ENCODE measurements at places on chromosomes 11 and 22.

DNA sequence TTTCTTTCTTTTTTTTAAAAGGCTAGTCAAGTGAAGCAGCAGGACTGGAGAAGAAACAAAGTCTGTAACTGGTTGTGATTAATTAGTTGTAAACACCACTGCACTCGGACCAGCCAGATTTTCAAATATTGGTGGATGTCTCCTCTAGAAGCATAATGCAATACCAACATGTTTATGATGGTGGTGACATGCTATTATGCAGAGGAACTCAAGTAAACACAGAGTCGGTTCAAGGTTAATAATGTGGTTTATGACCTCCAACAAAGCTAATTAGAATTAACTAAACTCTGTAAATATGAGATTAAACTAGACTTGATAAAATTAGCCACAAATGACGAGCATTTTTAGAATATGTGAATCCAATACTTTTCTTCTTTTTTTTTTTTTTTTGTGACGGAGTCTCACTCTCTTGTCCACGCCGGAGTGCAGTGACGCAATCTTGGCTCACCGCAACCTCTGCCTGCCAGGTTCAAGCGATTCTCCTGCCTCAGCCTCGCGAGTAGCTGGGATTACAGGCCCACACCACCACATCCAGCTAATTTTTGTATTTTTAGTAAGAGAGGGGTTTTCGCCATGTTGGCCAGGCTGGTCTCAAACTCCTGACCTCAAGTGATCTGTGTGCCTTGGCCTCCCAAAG, 11.8 kb upstream of the AGBL2 start:
- DNase-seq, result no peak

- DNase-seq, result no peak
Measured at GRCh38 chr22:50236731-50237409, 8.0 kb downstream of the TUBGCP6 start.

DNA sequence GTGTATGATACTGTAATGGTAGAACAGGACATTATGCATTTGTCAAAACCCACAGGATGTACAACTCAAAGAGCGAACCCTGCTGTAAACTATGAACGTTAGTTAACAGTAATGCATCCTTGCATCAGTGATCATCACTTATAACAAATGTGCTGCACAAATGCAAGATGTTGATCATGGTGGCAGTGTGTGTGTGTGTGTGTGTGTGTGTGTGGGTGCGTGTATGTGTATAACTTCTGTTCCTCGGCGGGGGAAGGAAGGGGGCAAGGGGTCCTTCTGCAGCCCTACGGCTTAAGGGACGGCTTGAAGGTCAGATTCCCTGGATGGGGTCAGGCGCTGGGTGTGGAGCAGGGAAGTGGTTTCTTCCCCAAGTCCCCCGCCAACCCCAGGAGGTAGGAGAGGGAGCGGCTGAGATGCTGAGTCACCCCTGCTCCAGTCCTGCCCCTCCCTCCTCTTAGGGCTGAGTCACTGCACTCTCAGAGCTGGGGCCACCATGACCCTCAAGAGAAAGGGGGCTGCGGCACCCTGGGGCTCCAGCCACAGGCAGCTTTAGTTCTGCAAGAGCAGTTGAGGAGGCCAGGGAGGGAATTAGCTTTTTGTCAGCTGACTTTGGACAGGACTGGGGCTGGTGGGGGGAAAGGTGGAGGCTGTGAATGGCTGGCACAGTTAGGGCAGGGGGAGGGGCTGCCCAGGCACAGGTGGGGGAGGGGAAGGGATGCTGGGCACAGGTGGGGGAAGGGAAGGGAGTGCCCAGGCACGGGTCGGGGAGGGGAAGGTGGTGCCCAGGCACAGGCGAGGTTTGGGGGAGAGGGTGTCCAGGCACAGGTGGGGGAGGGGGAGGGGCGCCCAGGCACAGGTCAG, 8.8 kb upstream of the CTSD start:
- no peak for DNase-seq

GRCh38 chr11:46114378-46114777, 6.9 kb downstream of the PHF21A start:
- no peak for DNase-seq

DNA sequence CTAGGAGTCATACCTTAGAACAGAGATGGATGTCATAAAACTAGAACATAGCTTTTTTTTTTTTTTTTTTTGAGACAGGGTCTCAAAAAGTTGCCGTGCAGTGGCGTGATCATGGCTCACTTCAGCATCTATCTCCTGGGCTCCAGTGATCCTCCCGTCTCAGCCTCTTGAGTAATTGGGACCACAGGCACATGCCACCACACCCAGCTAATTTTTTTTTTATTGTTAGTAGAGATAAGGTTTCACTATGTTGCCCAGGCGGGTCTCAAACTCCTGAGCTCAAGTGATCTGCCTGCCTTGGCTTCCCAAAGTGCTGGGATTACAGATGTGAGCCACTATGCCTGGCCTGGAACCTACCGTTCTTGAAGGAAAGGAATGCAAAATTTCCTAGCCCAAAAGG, 8.8 kb upstream of the CEP295 start:
- no peak for DNase-seq

DNA sequence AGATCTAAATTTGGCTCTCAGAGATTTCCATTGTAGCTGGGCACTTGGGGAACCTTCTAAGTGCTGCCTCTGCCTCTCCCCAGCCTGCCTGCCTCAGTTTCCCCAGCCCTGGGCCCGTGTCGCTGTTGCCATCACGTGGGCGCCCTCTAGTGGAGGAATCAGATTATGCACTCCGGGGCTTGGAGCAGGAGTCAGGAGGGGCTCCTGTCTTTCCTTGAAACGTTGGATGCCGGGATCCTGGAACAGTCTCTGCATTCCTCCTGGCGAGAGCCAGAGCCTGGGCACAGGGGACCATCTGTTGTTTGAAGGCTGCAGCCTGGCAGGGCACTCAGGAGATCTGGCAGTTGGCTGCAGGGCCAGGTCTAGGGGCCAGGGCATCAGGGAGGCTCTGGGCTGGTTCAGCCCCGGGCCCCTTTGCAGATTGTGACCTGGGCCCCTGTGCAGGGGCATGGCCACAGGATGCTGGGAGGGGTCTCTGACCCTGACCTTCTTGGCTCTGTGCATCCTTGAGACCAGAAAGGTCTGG, 71.6 kb downstream of the LRP5 start:
- no peak for DNase-seq

DNA sequence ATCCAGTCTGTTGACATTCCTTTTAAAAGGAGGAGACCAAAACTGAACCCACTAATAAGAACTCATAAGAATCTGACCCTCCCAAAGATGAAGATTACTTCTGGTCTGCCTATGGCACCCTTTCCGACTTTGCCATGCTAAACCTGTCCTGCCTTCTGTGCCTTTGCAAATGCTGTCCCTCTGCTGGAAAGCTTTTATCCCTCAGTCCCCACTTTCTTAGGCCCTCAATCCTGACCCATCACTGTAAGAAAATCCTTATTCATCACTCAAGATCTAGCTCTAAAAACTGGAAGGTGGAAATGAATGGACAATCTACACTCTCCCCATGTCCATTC, 10.4 kb downstream of the MPZL3 start:
- DNase-seq, result no peak

DNA sequence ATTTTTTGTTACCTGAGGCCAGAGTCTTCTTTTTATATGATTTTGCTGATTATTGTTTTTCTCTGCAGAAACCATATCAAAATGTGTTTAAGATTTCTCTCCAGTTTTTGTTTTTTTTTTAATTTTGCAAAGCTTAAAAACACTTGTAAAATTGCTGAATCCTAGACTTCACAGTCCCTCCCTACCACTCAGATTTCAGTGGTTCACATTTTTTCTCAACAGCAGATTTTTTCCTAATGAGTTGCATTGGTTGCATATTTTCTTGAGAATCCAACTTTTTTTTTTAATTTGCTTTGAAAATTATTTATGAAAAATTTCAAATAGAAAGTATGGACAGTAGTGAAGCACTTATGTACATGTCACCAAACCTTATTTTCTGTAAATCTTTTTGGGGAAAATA, 5.8 kb downstream of the ARL14EP start:
- DNase-seq, result no peak

- no peak for DNase-seq
Measured at GRCh38 chr11:65977621-65978390, 16.3 kb downstream of the SART1 start.

DNA sequence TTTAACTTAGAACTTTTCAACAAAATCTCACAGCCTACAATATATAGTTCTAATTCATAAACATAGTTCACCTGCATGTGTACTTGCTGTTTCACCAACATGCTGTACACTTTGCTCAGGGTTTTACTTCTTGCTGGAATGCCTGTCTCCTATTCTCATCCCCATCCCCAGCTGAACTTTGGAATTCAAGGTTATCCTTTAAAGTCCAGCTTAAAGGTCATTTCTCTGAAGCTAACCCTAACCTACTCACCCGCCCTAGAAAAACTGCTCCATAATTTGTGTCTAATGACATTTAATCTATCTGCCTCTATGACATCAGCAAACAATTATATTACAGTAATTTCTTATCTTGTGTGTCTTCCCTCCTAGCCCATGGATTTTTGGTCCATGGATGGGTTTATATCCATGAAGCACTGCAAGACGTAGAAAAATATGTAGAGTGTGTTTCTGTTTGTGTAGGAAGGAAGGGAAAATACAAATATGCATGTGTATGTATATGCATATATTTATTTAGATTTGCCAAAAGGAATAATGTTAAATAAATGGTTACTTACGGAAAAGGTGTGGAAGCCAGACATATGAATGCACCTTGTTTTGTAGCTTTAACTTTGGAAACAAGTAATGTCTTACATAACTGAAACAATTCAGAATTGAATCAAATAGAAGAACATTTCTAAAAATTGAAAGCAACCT, 99.5 kb upstream of the APOA1 start:
- no peak for DNase-seq

- DNase-seq, result no peak
Measured at GRCh38 chr11:119599864-119600541, 129.0 kb downstream of the NECTIN1 start.

DNA sequence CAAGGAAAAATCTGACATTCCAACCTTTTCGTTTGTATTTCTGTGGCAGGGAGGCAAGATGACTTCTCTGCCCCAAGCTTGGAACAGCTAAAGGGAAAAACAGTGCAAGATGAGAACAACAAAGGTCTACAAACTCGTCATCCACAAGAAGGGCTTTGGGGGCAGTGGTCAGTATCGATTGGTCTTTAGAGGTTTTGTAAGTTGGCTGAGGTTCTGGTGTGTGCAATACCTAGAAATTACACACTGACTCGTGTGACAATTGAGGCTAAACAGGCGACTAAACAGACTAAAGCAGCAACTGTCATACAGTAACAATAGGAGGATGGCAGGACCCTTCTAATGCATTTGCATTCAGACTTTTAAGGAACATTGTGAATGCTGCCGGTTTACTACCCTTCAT, 994 bp downstream of the DEPDC5 start:
- DNase-seq, result no peak

DNA sequence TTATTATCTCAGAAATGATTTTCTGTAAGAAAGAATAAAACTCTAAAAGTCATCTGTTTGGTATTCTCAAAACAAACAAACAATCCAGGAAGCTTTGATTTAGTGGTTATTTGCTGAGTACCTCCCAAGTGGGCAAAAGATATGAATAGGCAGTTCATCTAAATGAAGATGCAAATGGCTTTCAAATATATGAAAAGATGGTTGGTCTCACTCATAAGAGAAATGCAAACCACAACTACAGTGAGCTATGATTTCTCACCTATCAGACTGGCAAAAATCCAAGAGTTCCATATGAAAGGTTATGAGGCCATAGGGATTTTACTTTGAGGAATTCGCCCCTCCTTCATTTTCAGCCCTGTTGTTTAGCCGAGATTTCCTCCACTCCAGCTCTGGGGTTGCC, 11.3 kb upstream of the P2RY2 start:
- no peak for DNase-seq

GRCh38 chr11:119742263-119742861, 13.4 kb upstream of the NECTIN1 start:
- no peak for DNase-seq

DNA sequence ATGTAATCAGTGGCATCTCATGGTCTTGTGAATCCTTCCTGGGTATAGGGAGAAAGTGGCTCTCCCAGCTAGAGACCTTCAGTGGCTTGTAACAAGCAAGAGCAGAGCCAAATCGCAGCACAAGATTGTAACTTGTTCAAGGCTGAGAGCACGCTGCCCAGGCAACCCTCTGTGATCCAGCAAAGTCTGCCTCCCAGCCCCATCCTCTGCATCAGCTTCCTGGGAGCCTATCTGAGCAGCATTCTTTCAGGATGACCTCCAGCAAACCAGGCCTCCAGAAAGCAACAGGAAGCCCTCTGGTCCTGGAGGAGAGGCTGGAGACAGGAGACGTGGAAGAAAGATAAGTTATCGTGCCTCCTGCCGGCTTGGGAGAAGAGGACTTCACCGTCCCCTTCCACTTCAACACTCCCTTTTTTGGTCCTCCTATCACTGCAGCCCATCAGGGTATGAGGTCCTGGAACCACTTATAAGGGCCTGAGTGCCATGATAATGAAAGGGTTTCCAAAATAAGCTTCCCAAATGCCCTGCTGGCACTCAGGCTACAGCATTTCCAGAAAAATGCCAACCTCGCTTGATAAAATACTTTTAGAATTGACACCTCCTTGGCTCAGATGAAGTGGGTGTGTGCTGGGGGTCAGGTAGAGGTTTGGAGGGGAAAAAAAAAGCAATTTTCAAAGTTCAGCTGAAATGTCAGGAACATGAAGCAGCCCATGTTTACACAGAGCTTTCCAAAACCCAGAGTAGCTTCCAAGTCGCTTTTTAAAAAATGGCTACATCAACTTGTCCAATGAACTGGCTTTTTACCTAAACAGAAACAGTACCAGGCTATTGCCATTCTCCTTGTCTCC, 80.2 kb downstream of the PLEKHA7 start:
- DNase-seq, result no peak

- DNase-seq, result no peak
Measured at GRCh38 chr11:8263109-8263768, 439 bp downstream of the LMO1 start.

- no peak for DNase-seq
Measured at GRCh38 chr11:93540337-93540736, 2.9 kb downstream of the SMCO4 start.
